ENCODE measurements at places on chromosomes 6 and 20.

- DNase-seq, result no peak
Measured at GRCh38 chr6:91033964-91034363, 447.1 kb upstream of the MAP3K7 start.

DNA sequence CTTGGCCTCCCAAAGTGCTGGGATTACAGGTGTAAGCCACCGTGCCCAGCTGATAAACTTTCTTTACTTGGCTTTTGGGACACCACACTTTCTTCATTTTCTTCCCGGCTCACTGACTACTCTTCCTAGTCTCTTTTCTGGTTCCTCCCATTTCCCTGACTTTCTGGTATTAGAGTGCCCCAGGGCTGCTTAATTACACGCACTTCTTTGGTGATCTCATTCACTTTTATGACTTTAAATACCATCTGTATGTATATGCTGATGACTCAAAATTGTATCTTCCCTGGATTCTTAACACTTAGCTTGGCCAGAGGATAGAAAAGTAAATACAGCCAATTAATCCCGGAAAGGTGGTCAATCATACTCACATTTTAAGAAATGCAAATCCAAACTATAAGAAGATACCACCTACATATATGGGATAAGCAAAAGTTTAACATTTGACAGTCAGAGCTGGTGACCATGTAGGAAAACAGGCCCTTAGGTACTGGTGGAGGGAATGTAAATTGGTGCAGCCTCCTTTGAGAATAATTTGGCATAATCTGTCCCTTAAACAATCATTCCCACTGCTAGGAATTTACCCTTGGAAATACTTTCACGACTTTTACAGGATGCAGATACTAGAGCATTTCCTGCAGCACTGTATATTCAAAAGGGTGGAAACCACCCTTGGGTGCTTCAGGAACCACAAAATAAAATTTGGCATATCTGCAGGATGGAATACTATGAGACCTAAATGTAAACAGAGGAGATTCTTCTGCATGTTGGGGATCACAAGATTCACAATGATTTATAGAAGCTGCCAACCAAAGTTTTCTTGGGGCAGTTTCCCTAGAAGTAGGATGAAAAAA lies 9.4 kb upstream of the NANP start:
- DNase-seq, result no peak

GRCh38 chr6:14597090-14597489 lies 479.5 kb downstream of the CD83 start:
- DNase-seq, result no peak

- DNase-seq, result no peak
Measured at GRCh38 chr6:4091941-4092340, 13.0 kb upstream of the FAM217A start.

GRCh38 chr6:64227863-64228262 lies 592.3 kb downstream of the PHF3 start:
- no peak for DNase-seq

- peak; percentile 72 for DNase-seq
Measured at GRCh38 chr6:157148391-157149323, 174.7 kb downstream of the TMEM242 start.

GRCh38 chr6:123588546-123588895 lies 48.2 kb downstream of the TRDN start:
- DNase-seq, result no peak

DNA sequence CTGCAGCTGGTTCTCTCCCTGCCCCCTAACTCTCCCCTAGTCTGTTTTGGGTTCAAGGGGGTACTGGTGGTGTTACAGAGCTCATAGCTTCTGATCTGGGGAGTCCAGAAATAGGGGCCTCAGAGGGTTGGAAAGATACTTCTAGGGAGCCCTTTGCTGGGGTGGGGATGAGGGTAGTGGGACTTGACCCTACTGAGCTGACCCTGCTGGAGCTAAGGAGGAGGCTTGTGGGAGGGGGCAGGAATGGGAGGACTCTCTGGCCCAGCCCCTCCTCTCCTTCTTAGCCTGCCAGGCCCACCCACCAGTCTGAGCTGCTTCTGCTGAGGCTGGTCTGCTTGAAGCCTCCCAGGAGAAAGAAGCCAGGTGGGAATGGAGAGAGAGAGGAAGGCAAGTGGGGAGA lies at the start of gene EGFL8:
EGFL8 (plus strand) TSS at position 301 of the 400 bp plus-strand sequence. CDS start 1,571 bp downstream, outside the sequence.
- no peak for DNase-seq

GRCh38 chr20:34082232-34082887 lies 29.7 kb downstream of the EIF2S2 start:
- no peak for DNase-seq

- DNase-seq, result no peak
Measured at GRCh38 chr6:5389086-5389745, 127.9 kb downstream of the FARS2 start.

- DNase-seq, result no peak
Measured at GRCh38 chr6:140932909-140933308, 1199.8 kb upstream of the GJE1 start.

DNA sequence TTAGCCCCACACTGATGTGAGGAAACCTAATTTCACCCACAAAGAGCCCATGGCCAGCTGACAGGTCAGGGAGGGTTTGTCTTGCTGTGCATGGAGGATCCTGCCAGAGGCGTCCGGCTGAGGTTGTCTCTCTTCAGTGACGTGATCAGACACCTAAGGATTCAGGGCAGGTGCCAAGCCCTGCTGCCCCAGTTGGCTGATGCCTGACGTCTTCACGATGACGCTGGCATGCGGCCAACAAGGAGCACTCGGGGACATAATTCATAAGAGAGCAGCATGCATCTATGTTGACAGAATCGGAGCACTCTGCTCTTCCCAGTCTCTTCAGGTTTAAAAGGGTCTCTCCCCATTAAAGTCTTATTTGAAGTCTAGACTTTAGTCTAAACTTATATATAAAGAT lies 47.8 kb downstream of the PSMB1 start:
- DNase-seq, result no peak

- no peak for DNase-seq
Measured at GRCh38 chr20:62653951-62654685, 11.8 kb downstream of the SLCO4A1 start.

DNA sequence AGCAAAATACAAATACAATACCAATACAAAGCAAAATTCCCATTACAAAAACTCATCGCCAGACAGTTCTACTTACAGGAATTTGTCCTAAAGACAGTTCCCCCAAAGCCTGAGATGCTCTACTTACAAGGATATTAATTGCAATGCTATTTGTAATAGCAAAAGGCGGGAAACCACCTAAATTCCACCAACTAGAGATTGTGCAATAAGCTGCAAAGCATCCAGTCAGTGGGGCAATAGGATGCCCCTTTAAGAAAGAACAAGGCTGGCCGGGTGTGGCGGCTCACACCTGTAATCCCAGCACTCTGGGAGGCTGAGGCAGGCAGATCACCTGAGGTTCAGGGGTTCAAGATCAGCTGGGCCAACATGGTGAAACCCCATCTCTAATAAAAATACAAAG lies 39.1 kb downstream of the FAM209B start:
- DNase-seq, result no peak

DNA sequence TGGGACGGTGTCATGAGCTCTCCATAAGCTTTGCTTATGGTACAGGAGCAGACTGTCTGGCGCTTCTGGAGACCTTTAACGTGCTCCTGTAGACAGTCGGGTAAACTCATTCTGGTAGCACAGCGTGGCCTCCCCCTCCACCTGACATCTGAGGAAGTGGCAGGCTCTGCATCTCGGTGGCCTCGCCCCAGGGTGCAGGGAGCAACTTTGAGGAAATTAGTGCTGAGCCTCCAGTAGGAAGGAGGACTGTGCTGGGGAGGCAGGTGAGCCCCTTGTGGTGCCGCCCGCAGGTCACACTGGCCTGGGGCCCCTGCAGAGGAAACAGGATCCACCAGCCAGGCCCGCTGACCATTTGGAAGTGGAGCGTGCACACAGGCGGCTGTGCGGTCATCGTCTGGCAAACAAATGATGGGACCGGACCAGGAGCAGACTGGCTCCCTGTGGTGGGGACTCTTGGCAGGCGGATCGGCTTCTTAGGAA lies 57.9 kb downstream of the SYNJ2 start:
- peak; percentile 45 for DNase-seq

- DNase-seq, result no peak
Measured at GRCh38 chr6:162090734-162091133, 636.8 kb downstream of the PRKN start.

- no peak for DNase-seq
Measured at GRCh38 chr20:47927385-47927851, 142.1 kb upstream of the SULF2 start.

GRCh38 chr6:81763051-81763450 lies 10.6 kb upstream of the TENT5A start:
- DNase-seq, result no peak

DNA sequence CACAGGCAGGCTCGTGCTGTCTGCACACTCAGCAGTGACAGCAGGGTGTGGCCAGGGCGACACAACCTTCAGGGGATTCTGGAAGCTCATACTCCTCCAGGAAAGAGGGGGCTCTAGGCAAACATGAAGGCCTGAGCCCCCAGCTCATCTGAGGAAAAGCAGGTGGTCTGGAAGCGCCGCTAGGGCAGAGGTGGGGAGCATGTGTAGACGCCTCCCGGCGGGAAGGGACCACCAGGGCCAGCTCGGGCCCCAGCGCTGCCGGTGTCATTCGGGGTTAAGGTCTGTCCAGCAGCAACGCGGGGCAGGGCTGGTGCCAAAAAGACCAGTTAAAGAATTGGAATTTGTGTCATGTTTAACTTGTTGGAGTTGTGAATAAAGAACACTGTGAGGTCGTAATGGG lies 39.3 kb upstream of the SYNJ2 start:
- DNase-seq, result no peak

GRCh38 chr6:26311385-26312095 lies 53.5 kb upstream of the BTN3A2 start:
- peak; percentile 31 for DNase-seq

DNA sequence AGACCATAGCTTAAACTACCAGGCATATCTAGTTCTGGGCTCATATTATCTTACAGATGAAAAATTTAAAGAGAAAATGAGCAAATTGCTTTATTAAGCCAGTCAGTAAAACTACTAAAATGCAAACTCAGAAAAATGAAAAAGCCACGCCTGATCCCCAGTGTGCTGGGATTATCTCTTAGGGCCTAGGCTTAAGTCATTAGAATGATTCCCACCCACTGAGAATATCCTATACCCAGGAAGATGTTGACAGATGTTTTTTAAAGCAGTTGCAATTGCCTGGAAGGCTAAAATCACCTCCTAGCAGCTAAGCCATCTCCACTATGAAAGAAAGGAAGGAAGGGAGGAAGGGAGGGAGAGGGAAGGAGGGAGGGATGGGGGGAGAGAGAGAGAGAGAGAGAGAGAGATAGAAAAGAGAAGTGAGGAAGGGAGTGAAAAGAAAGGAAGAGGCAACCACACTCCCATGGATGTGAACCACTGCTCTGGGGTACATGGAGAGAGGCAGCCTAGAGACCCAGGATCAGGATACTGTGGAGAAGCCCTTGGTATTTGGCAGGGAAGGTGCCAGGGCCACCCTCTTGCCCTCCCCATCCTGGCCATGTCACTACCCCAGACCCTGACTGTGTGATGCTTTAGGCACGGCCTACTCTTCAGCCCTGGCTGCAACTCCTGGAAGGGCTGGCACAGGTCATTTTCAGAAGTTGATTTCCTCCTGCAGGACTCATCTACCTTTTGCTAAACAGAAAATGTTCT lies 21.9 kb downstream of the NEDD9 start:
- DNase-seq, result no peak

- no peak for DNase-seq
Measured at GRCh38 chr6:108546079-108547049, 14.4 kb upstream of the FOXO3 start.

GRCh38 chr6:161418463-161418945 lies 144.6 kb upstream of the AGPAT4 start:
- DNase-seq, result peak; percentile 5

DNA sequence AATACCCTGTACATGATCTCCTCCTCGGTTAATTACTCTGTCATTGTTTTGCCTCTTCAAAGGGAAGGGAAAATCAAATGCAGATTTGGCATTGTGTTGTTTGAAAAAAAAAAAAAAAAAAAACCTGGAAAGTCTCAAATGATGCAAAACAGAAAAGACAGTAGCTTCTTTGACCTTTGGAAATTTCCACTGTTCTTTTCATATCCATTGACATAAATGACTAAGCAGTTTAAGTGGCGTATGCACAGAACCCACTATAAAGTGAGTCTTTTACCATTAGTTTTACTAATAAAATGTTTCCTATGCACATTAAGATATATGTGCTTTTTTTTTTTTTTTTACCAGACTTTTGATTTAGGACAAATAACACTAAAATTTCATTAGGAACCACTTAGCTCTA lies 704.3 kb downstream of the TFAP2A start:
- no peak for DNase-seq

GRCh38 chr20:42775037-42775436 lies 414.7 kb downstream of the PTPRT start:
- DNase-seq, result no peak

DNA sequence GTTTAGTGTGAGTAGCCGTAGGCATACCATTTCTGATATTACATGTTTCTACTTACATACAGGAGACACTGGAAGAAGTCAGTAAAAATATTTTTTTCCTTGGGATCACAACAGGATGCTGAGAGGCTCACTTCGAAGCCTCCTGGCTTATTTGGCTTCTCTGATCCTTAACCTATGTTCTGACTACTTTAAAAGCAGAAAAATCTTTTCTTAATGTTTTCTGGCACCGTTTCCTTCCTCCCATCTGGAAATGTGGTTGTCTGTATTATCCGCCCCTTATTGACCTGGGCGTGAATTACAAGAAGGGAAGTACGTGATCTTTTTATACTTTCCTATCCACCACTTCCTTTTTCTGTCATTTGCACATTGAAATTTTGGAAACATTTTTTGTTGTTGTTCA lies 379.6 kb downstream of the COL12A1 start:
- DNase-seq, result no peak

GRCh38 chr6:25946631-25947030 lies 16.0 kb upstream of the TRIM38 start:
- DNase-seq, result no peak

DNA sequence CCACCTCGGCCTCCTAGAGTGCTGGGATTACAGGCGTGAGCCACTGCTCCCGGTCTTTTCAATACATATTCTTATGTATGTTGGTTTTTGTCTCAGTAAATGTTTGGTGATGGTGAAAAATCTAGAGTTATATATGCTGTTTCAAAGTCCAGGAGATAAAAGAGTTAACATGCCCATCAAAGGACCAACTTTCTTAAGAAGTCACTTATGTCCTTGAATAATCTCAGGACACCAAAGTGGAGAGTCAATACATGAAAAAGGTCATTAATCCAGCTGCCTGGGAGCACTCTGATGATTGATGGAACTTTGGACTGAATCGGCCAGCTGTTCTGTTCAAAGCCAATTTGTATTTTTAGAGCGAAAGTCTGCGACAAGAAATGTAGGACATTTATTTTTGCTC lies 59.8 kb upstream of the HDAC2 start:
- DNase-seq, result no peak

Data from C1 segment of cervical spinal cord (tissue), 14 donors.